CD8-positive, alpha-beta memory T cell (primary cell): ENCODE measurements at places on chromosomes 5 and 9. TPM values are rescaled to one million over a fixed set of nuclear protein-coding genes. Genes with fewer than 3 reads are reported as not detected.

IFNA21 gene
- total RNA-seq: not detected

GRCh38 chr9:97615439-97616072 is 17.6 kb downstream of the TSTD2 start:
- no peaks in the 10 kb centered on the region for H3K4me1 ChIP-seq
- H3K27me3 ChIP-seq: no peaks in the 10 kb centered on the region
- H3K27ac ChIP-seq: no peak overlapping the region
- H3K36me3 ChIP-seq: no peaks in the 10 kb centered on the region

- no peaks in the 10 kb centered on the region for H3K27me3 ChIP-seq
- no peak overlapping the region for H3K27ac ChIP-seq
- H3K36me3 ChIP-seq: no peaks in the 10 kb centered on the region
- H3K4me1 ChIP-seq: no peaks in the 10 kb centered on the region
- no peak overlapping the region for H3K4me3 ChIP-seq
Measured at GRCh38 chr5:99122976-99123375, 194.2 kb upstream of the CHD1 start.

- peak overlapping the region; percentile 30 for H3K27ac ChIP-seq
- no peak for DNase-seq
- peak overlapping the region; percentile 46 for H3K4me3 ChIP-seq
- H3K36me3 ChIP-seq: no peaks in the 10 kb centered on the region
Measured at GRCh38 chr5:131272307-131272706, 8.5 kb downstream of the CDC42SE2 start.

- H3K27ac ChIP-seq: no peak overlapping the region
- H3K27me3 ChIP-seq: no peaks in the 10 kb centered on the region
- no peaks in the 10 kb centered on the region for H3K4me1 ChIP-seq
- no peaks in the 10 kb centered on the region for H3K36me3 ChIP-seq
- no peak for DNase-seq
Measured at GRCh38 chr5:14011089-14012020, 66.9 kb upstream of the DNAH5 start.

- H3K27me3 ChIP-seq: no peaks in the 10 kb centered on the region
- H3K4me1 ChIP-seq: no peaks in the 10 kb centered on the region
- H3K36me3 ChIP-seq: no peaks in the 10 kb centered on the region
- DNase-seq: no peak
- no peak overlapping the region for H3K27ac ChIP-seq
- H3K4me3 ChIP-seq: no peak overlapping the region
Measured at GRCh38 chr5:178428341-178429155, 161.6 kb downstream of the COL23A1 start.
